ENCODE measurements at places on chromosomes 4 and X.

GRCh38 chr4:22410645-22411247 is 105.1 kb downstream of the ADGRA3 start:
- DNase-seq: peak; percentile 53

DNA sequence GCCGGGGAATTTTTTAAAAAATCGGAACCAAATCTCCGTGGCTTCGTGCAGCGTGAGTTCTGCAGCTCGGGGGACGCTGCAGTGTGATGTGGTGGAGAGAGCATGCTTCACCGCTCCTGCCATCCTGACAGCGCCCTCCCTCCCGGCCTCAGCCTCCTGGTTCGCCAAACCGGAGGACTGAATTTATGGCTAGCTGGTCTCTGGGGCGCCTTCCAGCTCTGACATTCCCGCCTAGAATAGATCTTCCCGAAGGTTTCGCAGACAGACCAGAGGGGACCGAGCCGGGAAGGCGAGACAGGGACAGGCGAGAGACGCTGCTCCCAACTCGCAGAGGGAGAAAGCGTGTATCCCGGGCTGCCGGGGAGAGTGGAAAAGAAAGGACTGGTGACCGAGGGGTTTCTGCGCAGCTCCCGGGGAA is 25.9 kb downstream of the HOPX start:
- DNase-seq: peak; percentile 5

DNA sequence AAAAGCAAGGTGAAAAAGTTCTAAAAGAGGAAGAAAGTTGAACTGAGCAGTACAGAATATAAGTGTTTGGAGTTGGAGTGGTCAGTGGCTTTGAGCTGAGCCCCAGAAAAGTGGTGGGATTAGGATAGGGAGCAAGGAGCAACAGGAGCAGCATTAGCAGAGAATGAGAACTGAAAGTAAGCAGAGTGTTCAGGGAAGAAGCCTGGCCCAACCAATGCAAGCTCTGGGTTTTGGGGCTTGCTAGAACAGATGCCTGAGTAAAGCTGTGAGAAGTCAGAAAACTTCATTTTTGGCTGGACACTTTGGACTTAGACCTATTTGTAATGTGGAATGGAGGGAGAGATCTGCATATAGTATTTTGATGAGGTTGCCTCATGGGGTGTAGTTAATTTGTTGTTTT is 17.8 kb downstream of the JADE1 start:
- no peak for DNase-seq

DNA sequence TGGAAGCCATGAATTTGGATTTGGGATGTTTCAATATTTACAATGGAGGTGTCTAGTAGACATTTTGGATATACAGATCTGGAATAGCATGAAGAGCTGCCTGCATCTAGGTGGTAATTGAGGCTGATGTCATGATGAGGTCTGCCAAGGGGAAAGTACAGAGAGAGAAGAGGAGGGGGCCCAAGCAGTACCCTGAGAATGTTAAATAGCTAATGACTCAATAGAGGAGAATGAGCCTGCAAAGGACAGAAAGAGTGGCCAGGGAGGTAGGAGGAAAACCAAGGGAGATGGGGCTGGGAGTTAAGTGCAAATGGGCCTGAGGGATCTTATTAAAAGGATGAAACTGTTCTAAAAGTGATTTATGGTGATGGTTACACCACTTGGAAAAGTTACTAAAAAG is 182.2 kb upstream of the KIT start:
- DNase-seq: no peak

DNA sequence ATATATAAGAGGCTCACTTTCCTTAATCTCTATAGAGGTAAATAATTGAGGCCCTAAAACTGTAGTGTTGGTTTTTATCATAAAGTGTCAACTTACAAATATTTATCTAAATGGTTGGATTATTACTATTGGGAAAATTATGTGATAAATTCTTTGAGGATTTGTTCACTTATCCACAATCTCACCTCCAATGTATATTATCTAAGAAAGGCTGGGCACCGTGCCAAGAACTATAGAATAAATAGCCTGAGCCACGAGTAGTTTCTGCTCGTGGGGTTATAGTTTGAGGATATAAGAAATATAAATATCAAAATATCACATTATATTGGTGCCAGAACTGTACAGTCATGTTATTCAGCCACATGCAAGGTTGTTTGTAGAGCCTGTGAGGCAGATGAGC is 177.9 kb downstream of the VEGFC start:
- peak; percentile 16 for DNase-seq

- no peak for DNase-seq
These were observed 426.4 kb upstream of the CPEB2 start for GRCh38 chr4:14575919-14576318.

DNA sequence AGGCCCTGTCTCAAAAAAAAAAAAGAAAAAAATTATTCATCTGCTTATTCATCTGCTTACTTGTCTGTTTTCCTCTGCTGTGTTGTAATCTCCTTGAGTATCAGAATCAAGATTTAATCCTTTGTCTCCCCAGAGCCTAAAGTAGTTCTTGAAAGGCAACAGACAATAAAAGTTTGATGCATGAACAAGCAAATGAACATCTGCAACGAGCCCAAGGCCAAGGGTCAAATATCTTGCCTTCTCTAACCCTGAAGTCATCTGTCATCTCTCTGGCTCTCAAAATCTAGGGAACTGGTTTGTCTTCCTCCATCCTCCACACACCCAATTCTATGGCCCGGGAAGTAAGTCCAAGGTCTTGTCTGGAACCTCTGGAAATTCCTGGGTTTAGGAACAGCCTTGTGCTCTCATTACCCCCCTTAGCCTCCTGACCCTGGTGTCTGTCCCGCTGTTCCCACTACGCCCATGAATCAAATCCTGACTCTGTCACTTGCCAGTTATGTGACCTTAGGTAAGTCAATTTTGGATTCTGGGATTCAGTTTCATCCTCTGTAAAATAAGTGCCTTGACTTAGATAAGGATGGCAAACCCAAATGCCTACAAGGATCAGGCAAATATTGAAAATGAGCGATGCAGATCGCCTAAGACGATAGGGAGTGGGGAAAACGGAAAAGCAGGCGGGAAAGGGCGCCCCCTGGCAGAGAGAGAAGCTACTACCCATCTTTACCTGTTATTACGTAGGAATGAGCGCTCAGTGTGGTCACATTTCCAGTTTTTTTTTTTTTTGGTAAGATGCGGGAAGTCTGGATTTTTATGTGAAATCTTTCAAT is 102.7 kb upstream of the DHX15 start:
- peak; percentile 45 for DNase-seq

GRCh38 chr4:140116442-140117104 is 37.4 kb downstream of the MAML3 start:
- no peak for DNase-seq

DNA sequence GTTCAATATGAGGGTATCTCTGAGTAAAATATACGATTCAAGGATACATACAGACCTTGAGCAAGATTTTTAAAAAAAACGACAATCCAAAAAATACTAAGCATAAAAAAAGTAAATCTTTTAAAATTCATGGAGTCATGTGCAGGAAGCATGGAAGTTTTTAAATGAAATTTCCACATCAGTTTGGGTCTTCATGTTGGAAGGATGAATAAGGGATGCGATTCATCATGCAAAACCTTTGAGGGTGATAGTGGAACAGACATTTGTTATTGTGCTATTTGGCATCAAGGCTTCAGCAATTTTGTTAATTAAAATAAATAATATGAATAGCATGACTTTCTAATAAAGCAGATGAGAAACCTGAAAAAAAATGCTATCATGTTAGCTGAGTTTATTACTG is 815.0 kb upstream of the PCDH10 start:
- no peak for DNase-seq

DNA sequence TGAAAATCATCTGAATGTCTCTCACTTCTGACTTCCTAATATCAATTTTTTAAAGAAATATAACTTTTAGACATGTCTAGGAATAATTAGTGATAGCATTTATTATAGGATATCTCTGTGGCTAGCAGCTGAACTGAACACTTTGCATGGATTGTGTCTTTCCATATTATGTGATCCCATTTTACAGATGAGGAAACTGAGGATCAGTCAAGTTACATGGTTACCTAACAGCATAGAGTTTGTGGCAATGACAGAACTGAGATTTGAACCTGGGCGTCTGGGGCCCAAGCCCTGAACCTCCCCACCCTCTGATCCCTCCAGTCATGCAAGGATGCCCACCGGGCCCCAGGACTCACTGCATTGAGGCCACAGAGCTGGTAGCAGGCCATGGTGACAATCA is 101.3 kb downstream of the SLC2A9 start:
- DNase-seq: no peak

GRCh38 chrX:148441387-148441786 is 59.0 kb upstream of the AFF2 start:
- DNase-seq: no peak

GRCh38 chr4:55801498-55801897 is 18.1 kb upstream of the EXOC1L start:
- no peak for DNase-seq
